CD4-positive, alpha-beta T cell treated with Interferon alpha-2 for 1 hour (primary cell): ENCODE measurements at places on chromosomes 6 and 20.

GRCh38 chr6:36676141-36677058 lies 2.1 kb upstream of the CDKN1A start:
- DNase-seq: no peak

GRCh38 chr6:167565884-167566599 lies 241.2 kb downstream of the TTLL2 start:
- no peak for DNase-seq

DNA sequence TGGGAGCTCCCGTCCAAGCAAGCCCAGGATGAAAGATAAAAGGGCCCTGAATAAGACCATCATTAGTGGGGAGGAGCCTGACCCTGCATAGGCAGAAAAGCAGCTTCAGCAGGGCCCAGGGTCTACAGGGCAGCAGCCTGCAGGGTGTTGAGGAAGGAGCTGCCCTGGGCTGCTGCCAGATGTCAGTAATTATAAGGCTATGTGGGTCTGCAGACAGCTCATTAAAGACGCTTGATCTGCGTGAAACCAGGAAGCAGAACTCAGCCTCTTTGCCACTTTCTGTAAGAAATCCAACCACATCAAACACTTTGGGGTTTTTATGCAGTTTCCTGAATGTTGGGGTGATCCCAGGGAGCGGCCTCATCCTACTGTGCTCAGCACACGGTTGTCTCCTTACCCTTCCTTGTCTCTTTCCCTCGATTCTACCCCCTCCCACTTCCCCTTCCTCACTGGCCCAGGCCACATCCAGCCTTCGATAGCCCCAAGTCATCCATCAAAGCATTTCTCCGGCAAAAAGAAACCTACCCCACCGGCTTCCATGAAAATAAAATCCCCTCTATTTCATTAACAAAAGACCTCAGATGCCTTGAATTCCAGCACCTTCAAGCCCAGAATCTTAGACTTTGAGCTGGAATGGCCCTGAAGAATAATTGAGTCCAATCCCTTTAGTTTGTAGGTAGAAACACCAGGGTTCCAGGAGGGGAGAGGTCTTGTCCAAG lies 1.0 kb upstream of the TGM6 start:
- peak; percentile 2 for DNase-seq

DNA sequence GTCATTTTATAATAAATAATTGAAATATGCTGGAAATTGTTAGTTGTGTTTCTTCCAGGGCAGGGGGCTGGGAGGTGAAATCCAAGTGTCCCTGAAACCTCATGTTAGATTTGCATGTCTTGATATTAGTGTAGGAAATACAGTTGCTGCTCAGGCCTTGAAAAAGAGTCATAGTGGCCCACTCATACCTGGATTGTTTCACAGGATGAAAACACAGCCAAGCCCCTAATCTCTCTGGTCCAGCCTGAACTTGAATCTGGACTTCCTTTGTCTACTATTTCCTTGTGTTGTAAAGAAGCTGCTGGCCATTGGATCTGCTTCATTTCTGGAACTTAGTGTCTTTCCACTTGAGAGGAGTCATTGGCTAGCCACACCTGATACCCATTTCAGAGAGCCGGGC lies 108.8 kb upstream of the JARID2 start:
- DNase-seq: no peak

GRCh38 chr20:41361757-41362747 lies 4.6 kb downstream of the EMILIN3 start:
- no peak for DNase-seq

- DNase-seq: no peak
Observed at GRCh38 chr6:136930528-136930927, 8.4 kb downstream of the SLC35D3 start.

DNA sequence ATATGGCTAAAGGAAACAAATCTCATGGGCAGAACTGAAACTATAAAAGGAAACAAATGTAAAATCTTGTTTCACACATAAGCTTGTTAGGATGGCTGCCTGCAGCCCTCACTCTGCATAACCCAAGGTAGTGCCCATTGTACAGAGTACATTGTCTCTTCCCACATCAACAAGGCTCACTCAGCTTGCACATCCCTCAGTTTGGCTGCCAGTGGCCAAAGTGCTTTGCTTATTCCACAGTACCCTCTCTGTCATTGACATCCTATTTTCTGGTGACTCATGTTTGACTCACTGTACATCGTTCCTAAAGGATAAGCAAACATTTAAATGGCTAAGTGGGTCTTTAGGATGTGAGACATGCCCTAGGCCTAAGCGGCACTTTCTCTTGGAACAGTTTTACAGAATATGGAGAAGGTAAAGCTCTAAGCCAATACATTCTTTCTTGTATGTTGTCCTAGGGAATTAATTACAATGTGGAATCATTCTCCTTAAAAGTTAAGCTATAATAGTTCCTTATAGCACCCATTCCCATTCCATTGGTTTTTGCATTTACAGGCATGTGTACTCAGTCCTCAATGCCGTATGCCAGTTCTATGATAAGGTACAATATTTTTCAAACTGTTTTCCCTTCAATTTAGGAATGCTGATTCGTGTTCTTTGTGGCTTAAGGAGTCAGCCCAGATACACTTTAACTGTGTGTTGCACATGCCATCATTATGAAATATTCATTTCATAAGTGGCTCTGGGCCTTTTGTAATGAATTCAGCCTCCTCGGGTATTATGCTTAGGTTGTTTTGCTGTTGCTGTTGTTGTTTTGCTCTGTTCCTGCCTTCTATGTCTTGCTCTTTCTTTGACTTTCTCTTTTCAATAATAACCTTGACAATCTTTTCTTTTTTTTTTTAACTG lies 5.5 kb downstream of the ANKEF1 start:
- no peak for DNase-seq

GRCh38 chr6:167031082-167031709 lies 32.0 kb downstream of the CEP43 start:
- no peak for DNase-seq

- DNase-seq: no peak
Observed at GRCh38 chr6:85483846-85484245, 34.0 kb downstream of the NT5E start.

GRCh38 chr6:107770541-107770940 lies 53.6 kb downstream of the SCML4 start:
- DNase-seq: no peak

- no peak for DNase-seq
Observed at GRCh38 chr6:42179261-42179944, 6.2 kb downstream of the GUCA1A start.

- peak; percentile 46 for DNase-seq
Observed at GRCh38 chr20:32534661-32535240, 50.4 kb downstream of the NOL4L start.

- no peak for DNase-seq
Observed at GRCh38 chr6:32483968-32484613, 44.4 kb downstream of the HLA-DRA start.

- no peak for DNase-seq
Observed at GRCh38 chr6:44481056-44481455, 93.5 kb downstream of the CDC5L start.

GRCh38 chr6:52482903-52483670 lies 62.9 kb downstream of the EFHC1 start:
- no peak for DNase-seq

DNA sequence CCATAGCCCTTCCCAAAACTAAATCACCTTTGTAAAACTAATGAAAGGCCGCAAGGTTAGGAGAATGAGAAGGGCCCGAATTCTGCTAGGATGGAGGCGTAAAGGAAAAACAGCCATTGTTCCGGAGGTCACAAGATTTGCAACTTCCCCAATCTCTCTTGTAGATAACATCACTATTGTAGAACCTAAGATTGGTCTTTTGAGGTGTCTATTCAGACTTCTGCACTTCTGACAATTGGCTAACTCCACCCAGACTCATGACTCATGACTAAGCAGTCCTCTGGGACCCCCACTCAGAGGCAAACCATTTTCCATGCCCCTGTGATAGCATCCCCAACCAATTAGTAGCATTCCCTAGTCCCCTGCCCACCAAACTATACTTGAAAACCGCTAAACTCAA lies 210.5 kb upstream of the SHLD1 start:
- DNase-seq: no peak

DNA sequence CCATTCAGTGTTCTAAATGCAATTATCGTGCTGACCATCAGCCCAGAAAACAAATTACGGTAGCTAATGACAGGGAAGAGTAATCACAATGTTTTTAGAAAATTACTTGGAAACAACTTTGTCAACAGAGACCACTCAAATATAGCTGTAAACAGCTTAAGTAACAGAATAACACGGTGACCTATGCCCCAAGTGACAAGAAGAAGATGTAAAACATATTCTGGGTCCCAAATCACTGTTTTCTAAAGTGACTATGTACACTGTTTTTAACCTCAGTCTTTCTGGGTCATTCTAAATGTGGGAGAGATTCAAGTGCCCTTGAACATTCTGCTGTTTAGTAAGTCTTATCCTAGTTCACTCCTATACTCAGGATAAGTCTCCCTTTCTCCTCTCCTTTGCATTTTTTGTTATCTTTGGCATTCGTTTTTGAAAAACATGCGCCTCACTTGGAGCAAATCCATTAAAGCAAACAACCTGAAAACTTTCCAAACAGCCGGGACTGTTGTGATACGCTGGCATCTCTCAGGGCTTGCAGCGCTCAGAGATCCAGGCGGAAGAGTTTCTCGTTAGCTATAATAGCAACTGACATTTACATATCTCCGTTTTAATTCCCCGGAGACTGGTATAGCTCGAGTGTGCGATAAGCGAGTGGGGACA lies 114.5 kb upstream of the SOX4 start:
- no peak for DNase-seq

- DNase-seq: no peak
Observed at GRCh38 chr6:50825375-50826036, 6.8 kb downstream of the TFAP2B start.

DNA sequence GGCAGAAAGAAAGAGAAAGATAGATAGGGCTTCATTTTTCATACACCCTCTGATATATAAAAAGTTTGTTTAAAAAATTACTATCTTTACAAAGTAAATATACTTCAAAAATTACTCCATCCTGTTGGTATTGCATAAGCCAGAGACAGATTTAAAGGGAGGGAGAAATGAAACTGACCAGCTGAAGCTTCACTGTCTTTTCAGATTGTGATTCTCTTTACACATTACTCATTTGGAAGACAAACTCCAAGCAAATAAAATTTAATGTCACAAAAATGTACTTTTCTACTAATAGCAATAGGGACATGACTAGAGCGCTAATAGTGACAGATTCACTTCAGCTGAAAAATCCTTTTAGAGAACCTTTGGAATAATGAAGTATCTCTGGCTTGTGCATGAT lies 38.6 kb upstream of the MARCKS start:
- no peak for DNase-seq

DNA sequence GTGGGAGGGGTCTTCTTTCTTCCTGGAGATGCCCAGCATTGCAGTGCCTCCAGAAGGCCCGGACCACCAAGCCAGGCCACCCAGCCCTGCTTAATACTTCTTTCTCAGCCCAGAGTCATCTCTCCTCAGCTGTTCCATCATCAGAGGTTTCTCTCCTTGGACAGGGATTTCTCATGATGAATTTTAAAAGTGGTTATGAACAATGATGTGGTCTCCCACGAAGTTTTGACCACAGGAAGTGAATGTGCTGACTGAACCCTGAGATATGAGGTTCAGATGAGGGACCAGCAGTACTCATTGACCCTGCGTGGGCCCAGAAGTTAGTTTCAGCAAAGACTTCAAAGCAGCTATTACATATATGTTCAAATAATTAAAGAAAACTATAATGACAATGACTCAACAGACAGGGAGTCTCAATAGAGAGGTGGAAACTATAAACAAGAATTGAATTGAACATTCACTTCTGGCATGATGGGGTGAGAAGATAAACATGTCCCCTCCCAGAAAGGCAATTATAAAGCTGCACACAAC lies 114.5 kb upstream of the SLC22A16 start:
- no peak for DNase-seq

DNA sequence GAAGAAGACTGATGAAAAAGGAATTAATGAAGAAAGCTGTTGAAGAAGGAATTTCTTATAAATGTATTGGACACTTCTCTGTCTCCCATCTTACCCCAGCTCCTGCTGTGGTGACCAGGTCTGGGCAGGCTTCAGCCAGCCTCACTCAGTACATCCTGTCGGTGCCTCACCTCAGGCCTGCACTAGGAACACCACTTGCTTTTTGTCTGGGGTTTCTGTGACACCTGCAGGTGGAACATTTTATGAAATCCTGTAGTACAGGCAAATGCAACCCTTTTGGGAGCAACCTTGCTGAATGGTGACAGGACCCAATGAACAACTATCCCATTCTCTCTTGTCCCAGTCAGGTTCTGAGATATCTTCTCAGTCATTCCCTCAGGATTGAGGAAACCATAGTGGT lies 129.7 kb downstream of the PRDM13 start:
- DNase-seq: peak; percentile 3

GRCh38 chr6:151546941-151547659 lies 53.3 kb downstream of the CCDC170 start:
- no peak for DNase-seq

DNA sequence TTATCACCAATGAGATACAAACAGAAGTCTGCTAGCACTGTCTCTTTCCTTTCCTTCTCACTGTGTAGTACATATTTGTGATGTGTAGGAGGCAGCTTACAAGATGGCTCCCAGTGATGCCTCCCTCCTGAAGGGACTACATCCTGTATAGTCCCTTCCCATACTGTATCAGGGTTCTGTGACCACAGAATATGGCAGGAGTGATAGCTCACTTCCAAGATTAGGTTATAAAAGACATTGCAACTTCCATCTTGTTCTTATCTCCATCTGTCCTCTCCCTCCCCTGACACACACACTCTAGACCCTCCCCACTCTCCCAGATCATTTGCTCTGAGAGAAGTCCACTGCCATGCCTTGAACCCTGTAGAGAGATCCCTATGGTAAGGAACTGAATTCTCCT lies 38.0 kb downstream of the SESN1 start:
- DNase-seq: no peak

DNA sequence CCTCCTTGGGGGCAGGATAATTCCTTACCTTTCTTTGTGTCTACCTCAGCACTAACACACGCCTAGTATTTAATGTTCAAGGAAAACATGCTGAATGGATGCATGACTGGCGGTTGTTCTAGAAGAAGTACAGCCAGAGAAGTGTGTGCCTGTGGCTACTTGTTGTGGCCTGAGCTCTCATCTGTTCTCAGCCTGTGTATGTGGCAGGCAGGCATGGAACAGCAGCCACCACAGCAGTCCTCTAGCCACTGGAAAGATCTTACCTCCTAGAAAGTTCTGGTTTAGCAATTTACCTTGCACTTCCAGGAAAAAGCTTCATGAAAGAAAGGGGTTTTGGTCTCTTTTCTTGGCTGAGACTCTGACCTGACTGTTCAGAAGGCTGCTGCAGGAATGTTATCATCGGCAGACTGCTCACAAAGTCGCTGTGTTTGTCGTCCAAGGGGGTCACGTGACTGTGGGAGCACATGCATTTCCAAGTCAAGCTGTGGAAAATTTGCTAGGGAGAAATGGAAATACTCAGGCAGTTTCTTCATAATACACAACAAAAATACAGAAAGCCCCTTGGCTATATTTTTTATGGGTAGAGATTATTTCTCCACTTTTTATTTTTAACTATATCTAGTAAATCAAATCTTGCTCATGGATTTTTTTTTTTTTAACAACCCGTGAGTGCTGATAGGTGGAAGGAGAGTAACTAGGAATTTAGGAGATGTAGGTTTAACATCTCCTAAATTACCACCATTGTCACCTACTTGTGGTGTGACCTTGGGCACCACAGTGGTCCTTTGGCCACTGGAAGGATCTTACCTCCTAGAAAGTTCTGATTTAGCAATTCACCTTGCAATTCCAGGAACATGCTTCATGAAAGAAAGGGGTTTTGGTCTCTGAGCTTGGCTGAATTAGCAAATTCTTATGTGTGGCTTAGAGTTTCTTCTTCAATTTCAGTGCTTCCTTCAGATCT lies 110.8 kb upstream of the GPR6 start:
- DNase-seq: no peak

- no peak for DNase-seq
Observed at GRCh38 chr6:140276133-140276532, 901.7 kb upstream of the CITED2 start.
